Urinary bladder (tissue), 4 donors: ENCODE measurements at places on chromosomes 7 and 10.

GRCh38 chr7:32890010-32890792 lies 1.4 kb downstream of the KBTBD2 start:
- DNase-seq, result no peak

DNA sequence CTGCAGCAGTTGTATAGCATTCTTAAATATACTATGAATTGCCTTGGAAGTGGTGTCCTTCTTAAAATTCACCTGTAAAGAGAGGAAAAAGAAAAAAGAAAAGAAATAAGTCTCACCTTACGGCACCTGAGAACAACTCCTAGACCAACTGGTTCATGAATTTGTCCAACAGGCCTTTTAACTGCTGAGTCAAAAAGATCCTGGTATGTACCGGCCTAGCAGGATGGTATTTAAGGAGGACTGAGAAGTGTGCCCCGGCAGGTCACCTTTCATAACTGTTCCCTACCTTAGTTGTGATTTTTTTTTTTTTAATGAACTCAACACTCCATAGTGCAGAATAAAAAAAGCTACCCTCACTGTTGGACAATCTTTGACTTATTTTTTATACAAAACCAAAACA lies 25.8 kb downstream of the STN1 start:
- no peak for DNase-seq

GRCh38 chr10:14186245-14186644 lies 144.5 kb downstream of the FRMD4A start:
- no peak for DNase-seq

DNA sequence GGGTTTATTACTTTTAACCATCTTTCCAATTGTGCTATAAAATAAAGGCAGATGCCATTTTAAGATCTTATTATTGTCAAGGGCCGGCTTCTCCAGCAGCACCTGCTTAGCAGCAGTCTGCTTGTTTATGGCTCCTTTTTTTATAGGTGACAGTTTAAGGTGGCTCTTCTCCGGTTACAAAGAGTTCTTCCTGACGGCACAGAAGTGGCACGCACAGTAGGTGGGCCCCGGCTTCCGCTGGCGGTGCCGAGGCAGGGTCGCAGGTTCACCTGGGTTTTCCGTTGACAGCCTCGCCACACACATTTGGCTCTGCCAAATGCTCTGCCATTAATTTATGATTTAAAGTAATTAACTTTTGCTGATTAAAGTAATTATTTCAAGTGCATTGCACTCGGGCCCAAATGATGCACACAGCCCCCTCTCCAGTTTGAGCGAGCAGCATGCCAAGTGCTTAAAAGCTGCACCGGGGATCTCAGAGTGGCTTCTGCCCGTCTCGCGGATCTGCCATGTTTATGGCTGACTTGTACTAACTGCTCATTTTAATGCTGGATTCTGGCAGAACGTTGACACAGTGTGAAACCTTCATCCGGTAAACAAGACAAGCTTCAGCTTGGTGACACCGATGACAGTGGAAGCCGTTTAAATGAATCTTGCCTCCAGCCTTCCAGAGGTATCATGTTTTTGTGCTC lies 355.1 kb upstream of the MKI67 start:
- no peak for DNase-seq

DNA sequence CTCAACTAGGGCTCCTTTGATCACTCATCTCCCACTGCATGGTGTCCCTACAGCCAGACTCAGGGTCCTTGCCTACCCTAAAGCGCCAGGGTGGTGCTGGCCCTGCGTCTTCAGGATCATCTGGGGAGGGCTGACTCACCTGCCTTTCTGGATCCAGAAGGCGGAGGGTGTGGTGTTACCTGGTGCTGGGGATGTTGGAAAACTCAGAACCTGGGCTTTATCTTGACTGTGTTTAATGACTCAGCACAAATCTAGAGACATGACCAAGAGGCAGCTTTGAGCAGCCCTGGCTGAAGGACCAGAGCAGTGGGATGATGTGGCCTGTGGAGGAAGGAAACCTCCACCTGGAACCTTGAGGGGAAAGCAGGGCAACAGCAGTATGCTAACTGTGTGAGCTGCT lies 96.5 kb downstream of the GRK5 start:
- DNase-seq, result no peak

- DNase-seq, result no peak
These were observed 194.8 kb downstream of the RNLS start for GRCh38 chr10:88388324-88388723.

GRCh38 chr7:152565731-152566130 lies 110.2 kb downstream of the XRCC2 start:
- DNase-seq, result no peak

DNA sequence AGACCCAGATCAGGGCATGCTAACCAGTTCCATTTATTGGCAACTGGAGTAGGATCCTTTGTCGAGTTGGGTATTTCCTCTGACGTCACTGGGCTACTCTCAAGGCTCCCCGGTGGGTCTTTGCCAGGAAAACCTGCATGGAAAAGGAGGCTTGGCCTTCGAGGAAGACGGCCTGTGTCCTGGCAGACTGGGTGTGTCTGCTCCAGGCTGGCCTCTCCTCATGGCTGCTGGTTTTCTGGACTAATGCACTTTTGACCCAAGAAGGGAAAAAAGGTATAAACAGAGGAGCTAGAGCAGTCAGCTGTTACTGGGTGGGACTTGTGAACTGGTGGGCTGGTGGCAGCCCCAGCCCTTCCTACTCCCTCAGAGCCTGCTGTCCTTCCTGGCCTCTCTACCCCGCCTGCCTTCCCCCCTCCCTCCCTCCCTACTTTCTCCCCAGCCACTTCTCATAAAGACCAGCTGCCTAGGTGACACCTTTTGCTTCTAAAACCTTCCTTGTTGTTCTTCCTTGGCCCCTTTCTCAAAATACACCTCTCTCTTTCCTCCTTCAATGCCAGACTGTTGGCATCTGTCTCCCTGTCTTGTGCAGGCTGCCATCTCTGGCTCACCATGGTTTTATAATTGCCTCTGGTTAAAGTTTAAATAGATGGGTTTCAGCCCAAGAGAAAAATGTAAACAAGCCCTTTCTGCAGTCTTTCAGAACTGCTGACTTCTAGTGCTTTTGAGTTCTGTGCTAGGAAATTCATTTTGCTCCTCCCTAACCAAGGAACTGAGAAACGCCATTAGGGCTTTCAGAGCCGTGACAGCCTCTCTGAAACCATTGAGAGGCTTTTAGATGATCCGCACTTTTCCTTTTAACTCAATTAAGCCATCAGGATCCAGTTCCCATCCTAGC lies 101.8 kb upstream of the MKLN1 start:
- DNase-seq, result no peak
